ENCODE measurements at places on chromosomes 12 and 14. TPM values are rescaled to one million over a fixed set of nuclear protein-coding genes. Genes with fewer than 3 reads are reported as not detected.

- DNase-seq = no peak
Measured at GRCh38 chr12:88202500-88202899, 60.4 kb downstream of the TMTC3 start.

DNA sequence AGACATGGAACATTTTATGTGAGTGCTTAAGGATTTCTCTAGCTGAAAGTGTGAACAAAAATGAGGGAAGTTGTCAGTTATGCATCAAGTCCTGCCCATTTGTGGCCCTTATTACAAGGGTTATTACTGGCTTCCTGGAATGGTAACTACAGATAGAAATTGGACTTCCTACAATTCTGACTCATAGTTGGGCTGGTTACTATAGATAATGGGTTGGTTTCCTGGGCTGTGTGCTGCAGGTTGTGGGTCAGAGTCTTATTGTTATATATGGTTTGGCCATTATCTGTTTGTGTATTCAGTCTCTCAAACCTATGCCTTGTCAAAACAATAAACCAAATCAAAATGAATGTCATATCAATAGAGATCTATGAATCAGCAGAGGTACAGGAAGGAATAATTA is 313.7 kb downstream of the ADAMTS20 start:
- no peak for DNase-seq

DNA sequence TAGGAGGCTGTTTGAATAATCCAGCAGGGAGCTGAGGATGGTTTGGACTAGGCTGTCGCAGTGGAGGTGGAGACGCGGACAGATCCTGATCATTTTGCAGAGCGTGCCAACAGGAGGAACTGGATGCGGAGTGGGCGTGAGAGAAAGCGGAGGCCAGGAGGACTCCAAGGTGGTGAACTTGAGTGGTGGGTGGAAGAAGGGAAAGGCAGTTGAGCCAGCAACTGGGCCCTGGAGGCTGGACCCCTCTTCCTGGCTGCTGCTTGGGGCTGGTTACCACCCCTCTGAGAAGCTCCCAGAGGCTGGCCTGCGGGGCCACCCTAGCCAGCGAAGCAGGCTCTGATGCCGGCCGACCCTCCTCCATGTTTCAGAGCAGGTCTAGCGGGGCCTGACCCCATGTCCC is 56.8 kb upstream of the KCNA1 start:
- DNase-seq = no peak

Gene TAS2R9
- not detected for total RNA-seq

- DNase-seq = no peak
Measured at GRCh38 chr14:22977684-22978486, 4.5 kb downstream of the AJUBA start.

Gene MMP19
- total RNA-seq = 17.8 TPM

DNA sequence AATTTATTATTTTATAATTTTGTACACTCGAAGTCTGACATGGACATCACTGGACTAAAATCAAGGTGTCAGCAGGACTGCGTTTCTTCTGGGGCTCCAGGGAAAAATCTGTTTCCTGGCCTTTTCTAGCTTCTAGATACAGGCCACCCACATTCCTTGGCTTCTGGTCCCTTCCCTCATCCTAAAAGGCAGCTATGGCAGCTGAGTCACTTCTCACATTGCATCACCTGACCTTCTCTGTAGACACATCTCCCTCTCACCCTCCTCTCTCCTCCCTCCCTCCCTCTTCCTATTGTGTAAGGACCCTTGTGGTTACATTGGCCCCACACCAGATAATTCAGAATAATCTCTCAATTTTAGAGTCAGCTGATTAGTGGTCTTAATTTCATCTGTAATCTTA is 92.4 kb downstream of the RPS6KA5 start:
- DNase-seq = no peak

Gene OR4E2
- not detected for total RNA-seq

Gene AGAP2
- total RNA-seq = 1.9 TPM

- DNase-seq = no peak
Measured at GRCh38 chr12:81809829-81810595, 50.9 kb upstream of the PPFIA2 start.

Gene C1QL4
- 0.46 TPM for total RNA-seq

Gene NINJ2
- total RNA-seq = 2.1 TPM

DNA sequence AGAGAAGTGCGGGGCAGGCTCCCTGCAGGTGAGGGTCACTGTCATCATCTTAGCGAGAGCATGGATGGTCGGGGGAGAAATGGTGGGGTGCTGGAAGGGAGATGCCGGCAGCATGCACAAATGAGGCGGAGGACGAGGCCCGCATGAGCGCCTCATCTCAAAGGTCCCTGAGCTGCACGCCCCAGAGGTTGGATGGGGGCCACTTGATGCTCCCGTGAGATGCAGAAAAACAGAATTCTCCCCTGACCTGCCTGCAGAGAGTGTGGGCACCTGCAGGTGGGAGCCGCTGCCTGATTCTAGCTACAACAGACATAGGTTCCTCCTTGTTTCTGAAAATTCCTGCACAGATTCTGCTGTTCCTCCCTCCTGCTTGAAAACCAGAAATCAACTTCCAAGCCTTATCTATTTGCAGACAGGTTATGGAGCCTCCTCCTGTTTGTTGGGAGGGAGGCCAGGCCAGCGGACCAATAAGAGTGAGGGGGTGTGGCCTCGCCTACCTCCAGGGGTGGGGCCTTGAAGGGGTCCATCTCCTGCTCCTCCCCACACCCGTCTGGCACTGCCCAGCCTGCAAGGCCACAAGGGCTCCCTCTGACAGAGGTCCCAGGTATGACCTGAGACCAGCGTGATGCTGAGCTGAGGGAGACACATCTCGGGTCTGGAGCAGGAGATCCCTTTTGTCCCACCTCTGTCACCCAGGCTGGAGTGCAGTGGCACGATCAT is 67.2 kb downstream of the KDM2B start:
- DNase-seq = no peak

DNA sequence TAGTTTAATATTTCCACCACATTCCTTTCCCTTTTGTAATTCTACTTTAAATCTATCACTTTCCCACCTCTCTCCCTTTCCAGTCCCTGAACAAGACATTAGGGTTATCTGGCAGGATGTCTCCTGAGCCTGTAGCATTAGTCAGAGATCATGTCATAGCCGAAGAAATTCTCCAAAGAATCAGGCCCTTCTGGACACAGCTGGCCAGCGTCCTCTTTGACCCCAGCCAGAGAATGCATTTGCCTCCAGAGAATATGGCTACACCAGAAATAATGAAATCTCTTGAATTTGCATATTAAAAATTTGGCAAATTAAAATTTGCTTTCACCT is 56.7 kb downstream of the NTF3 start:
- DNase-seq = no peak

Gene TOMM20L
- total RNA-seq = not detected

Gene TEP1
- 19.2 TPM for total RNA-seq

DNA sequence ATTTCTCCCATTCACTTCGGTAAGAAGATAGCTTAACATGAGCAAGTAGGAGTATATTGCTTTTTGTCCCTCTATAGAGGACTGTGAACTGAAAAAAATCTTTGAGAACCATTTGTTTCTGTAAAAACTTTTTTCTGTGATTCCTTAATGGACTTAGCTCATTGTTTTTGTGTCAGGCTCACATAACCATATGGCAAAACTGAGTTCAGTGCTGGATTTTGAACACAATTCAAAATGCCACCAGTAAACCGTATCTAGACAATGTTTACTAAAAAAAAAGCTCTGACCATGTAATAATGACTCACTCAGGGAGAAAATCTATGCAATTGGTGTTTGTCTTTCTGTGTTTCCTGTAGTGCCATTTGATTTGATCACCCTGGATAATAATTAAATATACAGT is 5.2 kb downstream of the TRHDE start:
- no peak for DNase-seq
